ENCODE measurements at places on chromosomes 5 and 9. TPM values are rescaled to one million over a fixed set of nuclear protein-coding genes. Genes with fewer than 3 reads are reported as not detected.

The C7 gene
- polyA plus RNA-seq, result 75.8 TPM

The CNTRL gene
- polyA plus RNA-seq, result 9.5 TPM

The GCNT4 gene
- polyA plus RNA-seq, result 0.54 TPM

The DDX4 gene
- not detected for polyA plus RNA-seq

The ANKRD31 gene
- 0.06 TPM for polyA plus RNA-seq

The EQTN gene
- polyA plus RNA-seq, result not detected

The CCL19 gene
- 81.5 TPM for polyA plus RNA-seq

The C9orf153 gene
- 0.02 TPM for polyA plus RNA-seq
